Stimulated activated CD8-positive, alpha-beta memory T cell treated with anti-CD3 and anti-CD28 coated beads, Interleukin-12 subunit alpha, Interleukin-12 subunit beta, amount 100 ng/mL, for 1 hour (primary cell): ENCODE measurements at places on chromosomes 6 and 20.
A peak's percentile ranks its signal among the peaks of the same experiment; 100 is the strongest.

GRCh38 chr6:114304304-114304887 is 38.4 kb downstream of the HS3ST5 start:
- no peak for DNase-seq

- DNase-seq = no peak
Observed at GRCh38 chr20:33163856-33164762, 3.9 kb upstream of the BPIFA2 start.

- no peak for DNase-seq
Observed at GRCh38 chr6:131183427-131184095, 48.3 kb downstream of the AKAP7 start.

DNA sequence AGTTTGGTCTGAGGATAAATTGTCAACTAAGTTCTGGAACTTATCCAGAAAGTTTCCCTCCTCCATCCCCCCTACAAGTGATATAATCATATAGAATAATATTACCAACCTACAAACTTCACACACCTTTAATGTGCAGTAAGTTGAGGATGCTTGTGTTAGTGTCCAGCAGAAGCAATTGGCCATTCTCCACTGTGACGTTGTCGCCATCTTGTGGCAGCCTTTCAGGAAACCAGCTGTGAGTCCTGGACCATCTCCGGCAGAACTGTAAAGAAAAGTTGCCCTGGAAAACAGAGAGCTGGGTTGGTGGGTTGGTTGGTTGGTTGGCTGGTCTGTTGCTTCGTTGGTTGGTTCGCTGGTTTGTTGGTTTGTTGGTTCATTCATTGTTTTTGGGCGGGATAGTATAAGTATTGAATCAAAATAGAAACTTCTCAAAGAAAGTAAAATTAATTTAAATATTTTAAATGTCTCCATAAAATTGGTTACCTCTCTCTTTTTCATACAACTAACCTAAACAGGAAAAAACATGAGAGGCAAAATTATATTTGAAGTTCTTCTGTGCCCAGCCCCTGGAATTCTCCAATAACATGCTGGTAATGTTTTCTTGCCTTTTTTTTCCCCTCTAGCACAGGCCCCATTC is 127.5 kb downstream of the PKHD1 start:
- no peak for DNase-seq

DNA sequence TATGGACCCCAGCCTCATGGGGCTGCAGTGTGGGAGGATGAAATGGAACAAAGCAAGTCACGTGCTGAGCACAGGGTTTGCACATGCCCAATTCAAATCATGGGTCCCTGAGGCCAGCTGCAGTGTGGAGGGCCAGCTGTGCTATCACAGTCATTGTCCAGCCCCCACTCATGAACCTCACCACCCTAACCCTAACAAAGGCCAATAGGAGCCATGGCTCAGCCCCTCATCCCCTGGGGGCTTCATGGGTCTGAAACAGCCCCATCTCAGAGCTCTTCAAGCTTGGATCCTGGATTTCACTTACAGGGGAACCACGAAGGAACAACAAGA is 125.6 kb upstream of the MAFB start:
- no peak for DNase-seq

- no peak for DNase-seq
Observed at GRCh38 chr6:119346450-119346849, 3.1 kb downstream of the MAN1A1 start.

GRCh38 chr20:289693-290083 is 862 bp downstream of the C20orf96 start:
- DNase-seq = no peak

DNA sequence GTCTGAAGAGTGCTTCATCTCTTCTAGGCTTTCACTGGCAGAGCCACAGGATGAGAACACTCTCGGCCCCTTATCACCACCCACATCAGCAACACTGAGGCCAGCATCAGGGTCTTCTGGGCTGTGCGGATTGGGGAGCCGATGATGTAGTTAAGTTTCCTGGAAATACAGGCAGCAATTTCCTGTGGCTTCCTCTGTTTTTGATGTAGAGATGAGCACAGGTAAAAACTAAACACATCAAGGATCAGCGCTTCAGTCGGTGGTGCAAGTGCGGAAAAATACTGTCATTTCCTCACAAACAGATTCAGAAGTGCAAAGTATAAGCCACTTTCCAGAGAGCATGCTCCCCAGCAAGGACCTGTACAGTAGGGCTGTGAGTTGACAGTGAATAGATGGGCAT is 62.6 kb downstream of the BACH2 start:
- DNase-seq = peak; percentile 58

DNA sequence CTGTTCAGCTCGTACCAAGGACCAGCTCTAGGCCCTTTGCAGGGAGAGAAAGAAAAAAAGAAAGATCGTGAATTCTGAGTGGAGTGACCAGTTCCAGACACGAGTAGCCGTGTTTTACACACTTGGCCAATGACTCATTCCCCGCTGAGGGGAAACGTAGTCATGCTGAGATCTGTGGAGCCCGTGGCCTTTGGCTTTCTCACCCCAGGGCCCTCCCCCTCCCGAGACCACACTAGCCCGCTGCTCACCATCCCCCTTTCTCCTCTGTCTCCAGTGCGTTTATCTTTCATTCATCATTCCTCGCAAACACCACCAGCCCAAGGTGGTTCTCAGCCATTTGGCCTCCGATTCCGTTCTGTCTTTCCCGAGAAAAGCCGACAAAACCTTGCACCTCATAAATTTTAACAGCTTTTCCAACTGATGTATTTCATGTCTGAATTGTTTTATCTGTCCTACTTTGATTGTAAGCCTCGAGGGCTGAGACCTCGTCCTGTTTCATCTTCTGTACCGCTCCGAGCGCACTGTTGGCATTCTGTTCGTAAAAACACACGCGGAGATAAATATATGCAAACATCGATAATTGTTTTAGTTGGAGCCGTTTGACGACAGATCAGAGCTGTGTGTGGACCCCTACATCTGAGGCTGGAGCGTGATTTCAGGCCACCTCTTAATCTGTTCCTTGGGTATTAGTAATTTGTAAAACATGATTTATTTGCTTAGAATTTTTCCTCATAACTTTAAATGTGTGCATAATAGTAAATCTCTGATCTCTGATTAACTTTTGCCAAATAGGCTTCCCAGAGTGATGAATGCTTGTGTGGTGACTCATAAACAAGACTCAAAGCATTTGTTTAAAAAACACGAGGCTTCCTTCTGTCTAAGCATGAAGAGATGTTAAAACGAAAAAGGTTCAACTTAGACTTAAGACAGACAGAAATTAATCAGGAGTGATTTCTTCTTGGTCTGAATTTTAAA is 336.6 kb downstream of the CDH4 start:
- no peak for DNase-seq

- DNase-seq = no peak
Observed at GRCh38 chr20:934186-934840, 18.2 kb upstream of the ANGPT4 start.

- DNase-seq = no peak
Observed at GRCh38 chr20:4513720-4514119, 208.0 kb upstream of the PRND start.

GRCh38 chr6:29447670-29448069 is 8.6 kb downstream of the OR10C1 start:
- DNase-seq = no peak

- DNase-seq = no peak
Observed at GRCh38 chr20:24523661-24524060, 54.2 kb downstream of the SYNDIG1 start.

DNA sequence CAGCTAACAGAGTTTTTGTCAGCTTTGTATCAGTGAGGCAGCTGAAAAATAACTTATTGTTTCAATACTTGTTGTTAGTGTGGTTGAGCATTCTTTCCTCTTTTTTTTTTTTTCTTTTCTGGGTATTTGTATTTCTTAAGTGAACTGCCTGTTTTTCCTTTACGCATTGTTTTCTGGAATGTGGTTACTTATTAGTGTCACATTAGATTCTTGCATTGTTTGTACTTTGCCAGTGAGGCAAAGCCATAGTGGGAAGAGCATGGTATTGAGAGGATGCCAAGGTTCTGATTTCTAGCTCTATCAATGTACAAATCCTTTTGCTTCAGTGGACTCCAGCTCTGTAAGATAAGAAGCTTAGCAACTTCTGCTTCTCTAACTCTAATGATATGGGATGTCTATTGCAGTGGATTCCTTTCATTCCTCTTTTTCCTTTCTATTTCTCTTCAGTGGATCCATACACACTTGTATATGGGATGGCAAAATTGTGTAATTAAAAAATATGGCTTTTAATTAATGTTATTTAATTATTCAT is 3.9 kb downstream of the CDKAL1 start:
- DNase-seq = no peak

GRCh38 chr20:17875106-17875980 is 93.3 kb downstream of the SNX5 start:
- no peak for DNase-seq

GRCh38 chr6:45952168-45952529 is 63.5 kb downstream of the CLIC5 start:
- no peak for DNase-seq

DNA sequence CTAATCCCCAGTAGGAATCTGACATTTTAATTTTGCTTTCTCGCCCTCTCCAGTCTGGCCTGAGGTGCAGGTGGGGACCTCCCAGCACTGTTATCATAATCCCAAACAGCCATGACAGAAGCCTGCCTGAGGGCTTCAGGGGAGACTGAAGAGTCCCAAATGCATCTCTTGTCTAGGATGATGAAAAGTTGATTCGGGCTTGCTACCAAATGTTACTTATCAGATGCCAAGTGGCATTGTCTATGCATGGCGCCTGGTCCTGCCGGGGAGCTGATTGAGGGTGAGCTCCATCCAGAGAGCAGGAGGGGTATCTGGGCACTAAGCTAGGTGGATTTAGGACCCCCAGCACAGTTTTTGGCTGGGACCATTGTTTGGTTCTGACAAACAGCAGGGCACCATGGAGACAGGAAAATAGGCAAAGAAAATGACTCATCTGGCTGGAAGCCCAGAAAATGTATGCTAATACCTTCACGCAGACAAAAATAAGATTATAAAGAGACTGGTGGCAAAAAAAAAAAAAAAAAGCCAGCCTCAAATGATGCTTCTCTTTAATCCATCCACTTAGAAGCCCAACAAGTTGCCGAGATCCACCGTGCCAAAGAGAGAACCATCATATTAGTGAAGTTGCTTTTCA is 513.7 kb upstream of the SULF2 start:
- no peak for DNase-seq

GRCh38 chr6:112822769-112823168 is 475.6 kb downstream of the RFPL4B start:
- DNase-seq = no peak

GRCh38 chr6:170147056-170147787 is 143.7 kb downstream of the DLL1 start:
- DNase-seq = no peak

DNA sequence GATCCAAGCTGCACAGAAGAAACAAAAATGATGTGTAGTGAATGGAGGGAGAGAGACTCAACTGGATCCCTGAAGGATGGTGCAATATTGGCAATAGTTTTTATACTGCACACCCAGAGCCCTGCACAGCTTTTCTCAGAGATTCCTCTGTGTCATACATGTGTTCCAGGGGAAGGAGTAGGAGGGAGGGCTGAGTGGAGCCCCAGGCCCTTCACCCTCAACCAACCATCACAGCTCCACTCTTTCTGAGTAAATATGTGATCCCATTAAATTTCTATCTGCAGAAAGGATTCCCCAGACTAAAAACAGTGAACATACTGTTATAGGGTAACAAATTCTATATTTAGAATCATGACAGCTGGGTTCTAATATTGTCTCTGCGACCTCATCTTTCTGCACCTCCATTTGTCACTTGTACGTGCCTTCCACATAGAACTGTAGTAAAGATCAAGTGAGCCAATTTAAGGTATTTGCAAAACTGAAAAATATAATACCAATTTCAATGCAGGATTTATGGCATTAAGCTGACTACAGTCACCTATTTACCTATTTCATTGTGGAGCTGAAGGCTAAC is 421.4 kb upstream of the NRSN1 start:
- DNase-seq = no peak

DNA sequence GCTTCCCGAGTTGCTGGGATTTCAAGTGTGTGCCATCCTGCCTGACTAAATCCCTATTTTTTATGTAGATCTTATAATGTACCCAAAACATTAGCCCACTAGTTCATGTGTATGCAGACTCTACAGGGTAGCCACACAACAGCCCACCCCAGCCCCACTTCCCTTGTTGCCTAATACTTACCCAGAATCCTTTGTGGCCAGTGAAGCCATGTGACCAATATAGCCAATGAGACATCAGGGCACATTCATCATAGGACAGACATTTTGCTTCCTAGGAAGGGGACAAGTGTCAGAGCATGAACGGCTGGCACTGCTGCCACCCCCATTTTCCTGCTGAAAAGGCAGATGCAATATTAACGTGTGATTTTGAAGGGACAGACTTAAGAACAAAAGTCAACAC is 36.0 kb upstream of the TCP11 start:
- no peak for DNase-seq

GRCh38 chr6:165684333-165684732 is 21.3 kb upstream of the PDE10A start:
- no peak for DNase-seq

- DNase-seq = no peak
Observed at GRCh38 chr6:38364127-38364526, 275.6 kb downstream of the BTBD9 start.

- DNase-seq = no peak
Observed at GRCh38 chr6:40066372-40066771, 132.1 kb upstream of the MOCS1 start.

- no peak for DNase-seq
Observed at GRCh38 chr6:129615020-129615419, 95.0 kb downstream of the ARHGAP18 start.

DNA sequence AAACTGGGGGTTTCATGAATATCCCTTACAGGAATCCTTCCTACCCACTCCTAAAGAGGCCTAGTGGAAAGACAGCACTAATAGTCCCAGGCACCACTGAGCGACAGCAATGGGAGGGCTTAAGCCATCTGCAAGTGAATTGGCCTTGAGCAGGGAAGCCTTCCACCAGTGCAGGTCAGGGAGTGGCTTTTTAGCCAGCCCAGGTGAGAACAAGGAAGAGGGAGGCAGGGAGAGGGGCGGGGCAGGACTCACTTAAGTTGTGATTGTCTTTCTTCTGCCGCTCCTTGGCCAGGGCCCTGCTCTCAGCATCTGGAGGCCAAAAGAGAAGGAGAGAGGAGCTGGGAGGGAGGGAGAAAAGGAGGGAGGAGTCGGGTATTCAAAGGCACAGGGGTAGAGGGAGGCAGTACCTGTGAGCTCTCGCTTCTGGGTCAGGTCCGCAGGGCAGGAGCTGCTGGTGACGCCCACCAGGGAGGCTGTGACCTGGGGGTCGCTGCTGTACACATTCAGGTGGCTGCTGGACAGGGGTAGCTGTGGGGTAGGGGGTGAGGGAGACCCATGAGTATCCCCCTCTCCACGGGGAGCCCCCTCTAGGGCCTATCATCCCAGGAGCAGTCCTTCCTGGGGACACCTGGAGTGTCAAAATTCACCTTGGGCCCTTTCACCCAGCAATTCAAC is 47.8 kb downstream of the TFEB start:
- no peak for DNase-seq

GRCh38 chr20:63412889-63413288 is 51.7 kb upstream of the CHRNA4 start:
- DNase-seq = no peak

GRCh38 chr6:99378636-99379035 is 15.4 kb downstream of the COQ3 start:
- no peak for DNase-seq
